ENCODE measurements at places on chromosomes 11 and 22. TPM values are rescaled to one million over a fixed set of nuclear protein-coding genes. Genes with fewer than 3 reads are reported as not detected.

Gene MYRF
- 19.2 TPM for total RNA-seq

Gene HEPN1
- total RNA-seq, result not detected

Gene DEUP1
- total RNA-seq, result not detected

Gene IFITM10
- total RNA-seq, result 1.4 TPM

All from A549 treated with AZD2906 at 1 μM for 4 hours (cell line).